ENCODE measurements at places on chromosomes 2 and 18. TPM values are rescaled to one million over a fixed set of nuclear protein-coding genes. Genes with fewer than 3 reads are reported as not detected.

Gene NOSTRIN
- total RNA-seq, result not detected

Gene CDH20
- total RNA-seq, result not detected

DNA sequence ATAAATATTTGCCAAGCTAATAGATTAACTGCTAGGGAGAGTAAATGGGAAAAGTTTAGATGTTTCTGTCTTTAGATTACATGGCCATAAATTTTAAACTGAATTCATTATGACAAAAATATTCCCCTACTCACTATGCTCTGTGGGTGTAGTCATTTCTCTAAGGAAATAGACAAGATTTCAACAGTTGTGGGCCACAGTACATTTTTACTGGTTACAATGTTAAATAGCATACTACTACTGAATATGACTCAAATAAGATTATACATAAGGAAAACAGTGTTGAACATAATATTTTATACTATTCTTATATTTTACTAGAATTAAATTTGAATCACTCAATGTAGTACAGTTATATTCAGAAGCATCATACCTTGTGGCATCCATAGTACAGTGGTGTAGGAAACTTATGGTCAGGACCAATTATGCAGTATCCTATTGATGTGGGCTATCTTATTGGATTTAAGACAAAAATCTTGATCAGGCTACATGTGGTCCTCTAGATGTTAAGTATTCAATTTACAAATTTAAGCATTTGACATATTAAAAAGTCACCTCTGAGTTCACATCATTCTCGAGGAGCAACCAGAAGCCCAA, 33.0 kb downstream of the RPRD1A start:
- H3K4me3 ChIP-seq, result no peak overlapping the region
- no peaks in the 10 kb centered on the region for H3K27me3 ChIP-seq
- peaks cover under 1% of the 10 kb centered on the region for H3K36me3 ChIP-seq
- no peak overlapping the region for H3K27ac ChIP-seq
- DNase-seq, result no peak

DNA sequence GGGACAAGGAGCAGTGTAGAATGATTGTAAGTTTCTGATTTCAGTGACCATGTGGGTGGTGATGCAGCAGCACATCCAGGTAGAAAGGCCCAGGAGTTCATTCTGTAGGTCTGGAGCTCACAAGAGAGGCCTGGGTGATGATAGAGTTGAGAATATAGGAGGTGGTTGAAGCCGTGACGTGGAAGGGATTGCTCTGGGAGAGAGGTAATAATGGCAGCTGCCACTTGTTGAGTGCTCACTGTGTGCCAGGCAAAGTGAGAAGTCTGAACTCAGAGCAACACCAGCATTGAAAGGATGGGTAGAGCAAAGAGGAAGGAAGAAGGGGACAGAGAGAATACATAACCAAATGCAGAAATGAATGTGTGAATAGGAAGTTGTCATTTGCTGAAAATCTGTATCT, 3.3 kb downstream of the TTLL4 start:
- no peaks in the 10 kb centered on the region for H3K36me3 ChIP-seq
- H3K27ac ChIP-seq, result no peak overlapping the region
- no peak overlapping the region for H3K4me3 ChIP-seq
- H3K4me1 ChIP-seq, result peaks cover 4% of the 10 kb centered on the region
- DNase-seq, result no peak

GRCh38 chr2:64825831-64826491, 163.2 kb upstream of the SLC1A4 start:
- H3K4me3 ChIP-seq, result no peak overlapping the region
- H3K27ac ChIP-seq, result no peak overlapping the region
- no peaks in the 10 kb centered on the region for H3K27me3 ChIP-seq

DNA sequence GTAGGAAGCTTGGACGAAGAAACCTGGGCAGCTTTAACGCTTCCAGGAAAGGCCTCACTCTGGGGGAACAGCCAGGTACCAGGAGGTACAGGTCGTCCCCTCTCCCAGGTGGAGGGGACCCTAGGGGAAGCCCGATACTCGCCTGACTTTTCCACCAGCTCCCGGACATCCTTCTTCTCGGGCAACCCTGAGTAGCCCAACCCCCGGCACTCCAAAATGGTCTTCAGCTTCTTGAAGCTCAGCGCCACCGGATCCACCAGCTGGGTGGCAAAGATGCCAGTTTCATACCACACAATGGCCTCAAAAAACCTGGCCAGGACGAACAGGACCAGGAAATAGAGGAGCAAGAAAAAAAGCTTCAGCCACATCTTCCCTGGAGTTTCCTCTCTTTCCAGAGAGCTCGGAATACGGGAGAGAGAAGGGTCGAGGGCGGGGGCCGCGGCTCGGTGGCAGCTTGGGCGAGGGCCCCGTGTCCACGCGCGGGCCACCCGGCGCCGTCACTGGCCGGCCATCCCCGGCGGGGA, 1.1 kb downstream of the RNF103 start:
- H3K4me3 ChIP-seq, result peak overlapping the region; percentile 69
- H3K27ac ChIP-seq, result peak overlapping the region; percentile 78
- peak; percentile 28 for DNase-seq
- peaks cover 2% of the 10 kb centered on the region for H3K36me3 ChIP-seq

DNA sequence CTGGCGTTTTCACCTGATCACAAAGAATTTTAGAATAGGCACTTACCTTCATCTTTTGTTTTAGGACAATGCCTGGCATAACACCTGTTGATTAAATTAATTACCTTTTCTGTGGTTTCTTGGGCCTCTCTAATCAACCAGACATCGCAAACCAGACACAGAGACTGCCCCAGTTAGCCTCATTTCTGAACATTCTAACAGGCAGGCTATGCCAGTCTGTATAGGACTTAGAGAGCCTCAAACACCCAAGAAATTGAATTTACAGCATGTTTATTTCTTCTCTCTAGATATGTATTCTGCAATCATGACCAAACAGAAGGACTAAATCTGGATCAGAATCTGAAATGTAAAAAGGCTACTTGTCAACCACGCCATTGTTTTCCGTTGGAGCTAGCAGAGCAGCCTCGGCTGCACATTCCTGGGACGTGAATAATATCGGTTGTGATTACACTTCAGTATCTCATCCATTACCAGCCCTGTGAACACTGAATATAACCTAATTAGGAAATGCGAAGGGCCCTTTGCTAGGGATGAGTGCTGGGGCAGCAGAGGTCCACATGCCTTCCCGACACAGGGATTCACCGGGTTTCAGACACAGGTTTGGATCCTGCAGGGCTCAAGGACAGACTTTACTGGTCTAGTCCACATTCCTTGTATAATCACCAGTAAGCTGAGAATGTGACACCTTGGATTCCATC, 17.5 kb upstream of the CDC42EP3 start:
- H3K27ac ChIP-seq, result peak overlapping the region; percentile 67
- H3K4me3 ChIP-seq, result no peak overlapping the region
- H3K4me1 ChIP-seq, result peaks cover 14% of the 10 kb centered on the region
- no peaks in the 10 kb centered on the region for H3K27me3 ChIP-seq
- H3K36me3 ChIP-seq, result no peaks in the 10 kb centered on the region
- DNase-seq, result peak; percentile 94

- H3K4me3 ChIP-seq, result no peak overlapping the region
- H3K27me3 ChIP-seq, result no peaks in the 10 kb centered on the region
- H3K36me3 ChIP-seq, result no peaks in the 10 kb centered on the region
- peak; percentile 21 for DNase-seq
- H3K4me1 ChIP-seq, result no peaks in the 10 kb centered on the region
These were observed 341.8 kb downstream of the ALK start for GRCh38 chr2:29579495-29580169.

DNA sequence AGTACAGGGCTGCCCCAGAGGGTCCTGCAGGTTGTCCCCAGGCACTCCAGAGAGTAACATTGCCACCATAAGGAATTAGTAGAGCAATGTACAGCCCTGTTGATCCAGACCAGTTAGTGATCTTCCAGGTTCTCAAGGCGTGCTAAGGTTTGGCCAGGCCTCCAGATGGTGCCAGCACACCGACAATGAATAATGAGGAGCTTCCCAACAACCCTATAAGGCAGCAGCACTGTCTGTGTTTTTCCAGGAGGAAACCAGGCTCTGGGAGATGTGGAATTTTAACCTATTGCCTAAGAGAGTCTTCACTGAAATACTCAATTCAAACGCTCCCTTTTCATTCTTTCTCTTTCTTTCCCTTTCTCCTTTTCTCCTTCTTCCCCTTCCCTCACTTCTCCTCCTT, 122.1 kb downstream of the MGAT5 start:
- H3K4me3 ChIP-seq, result no peak overlapping the region
- H3K4me1 ChIP-seq, result peaks cover 26% of the 10 kb centered on the region
- H3K27ac ChIP-seq, result no peak overlapping the region
- no peaks in the 10 kb centered on the region for H3K27me3 ChIP-seq
- DNase-seq, result peak; percentile 78
- H3K36me3 ChIP-seq, result peaks cover 2% of the 10 kb centered on the region

Gene ESPNL
- total RNA-seq, result 1.3 TPM

GRCh38 chr2:182915369-182916326, 49.2 kb upstream of the FRZB start:
- no peaks in the 10 kb centered on the region for H3K27me3 ChIP-seq
- peak overlapping the region; percentile 14 for H3K27ac ChIP-seq
- peaks cover 3% of the 10 kb centered on the region for H3K4me1 ChIP-seq
- peak; percentile 79 for DNase-seq

- no peaks in the 10 kb centered on the region for H3K36me3 ChIP-seq
- H3K27me3 ChIP-seq, result no peaks in the 10 kb centered on the region
- DNase-seq, result no peak
- peak overlapping the region; percentile 83 for H3K27ac ChIP-seq
These were observed 288 bp upstream of the RDH14 start for GRCh38 chr2:18560797-18561085.

Gene TTN
- 0.33 TPM for total RNA-seq

- DNase-seq, result no peak
- no peaks in the 10 kb centered on the region for H3K27me3 ChIP-seq
These were observed 18.0 kb downstream of the DGUOK start for GRCh38 chr2:73944714-73945113.

GRCh38 chr2:96737831-96738230, 2.0 kb downstream of the LMAN2L start:
- H3K4me1 ChIP-seq, result peaks cover 2% of the 10 kb centered on the region
- no peak overlapping the region for H3K27ac ChIP-seq
- H3K27me3 ChIP-seq, result no peaks in the 10 kb centered on the region
- H3K36me3 ChIP-seq, result peaks cover 3% of the 10 kb centered on the region
- no peak overlapping the region for H3K4me3 ChIP-seq

Gene NEB
- total RNA-seq, result 0.26 TPM

DNA sequence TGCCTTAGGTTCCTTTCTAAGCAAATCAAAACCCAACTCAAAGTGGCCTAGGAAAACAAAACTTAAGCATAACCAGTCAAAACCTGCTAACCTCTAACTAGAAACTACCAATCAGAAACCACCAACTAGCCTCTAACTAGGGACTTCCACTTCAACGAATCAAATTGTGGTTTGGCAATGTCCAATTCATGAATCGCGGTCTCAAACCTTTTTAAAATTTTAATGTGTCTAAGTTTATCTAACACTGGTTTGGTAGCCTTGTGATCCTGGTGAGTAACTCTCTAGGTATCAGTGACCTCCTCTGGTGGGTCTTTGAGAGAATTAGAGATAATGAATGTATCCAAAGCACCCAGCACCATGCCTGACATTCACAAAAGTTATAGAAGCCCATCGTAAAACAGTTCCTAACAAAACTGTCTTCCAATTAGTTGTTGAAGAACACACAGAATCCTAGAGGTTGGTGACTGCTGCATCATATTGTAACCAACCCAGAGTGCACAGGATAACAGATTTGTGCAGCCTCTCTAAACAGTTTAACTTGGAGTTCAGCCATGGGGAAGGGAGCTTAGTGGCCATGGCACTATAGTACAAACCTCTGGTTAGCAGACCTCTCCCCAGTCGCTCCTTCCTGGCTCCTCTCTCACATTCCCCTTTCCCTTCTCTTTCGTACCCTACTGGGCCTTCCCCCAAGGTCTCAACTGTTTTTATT, 45.2 kb upstream of the B3GNT2 start:
- H3K4me3 ChIP-seq, result no peak overlapping the region
- no peak overlapping the region for H3K27ac ChIP-seq
- H3K36me3 ChIP-seq, result no peaks in the 10 kb centered on the region
- H3K4me1 ChIP-seq, result no peaks in the 10 kb centered on the region
- no peak for DNase-seq

Gene CREG2
- under 0.01 TPM for total RNA-seq

Gene ZNG1B
- 36.8 TPM for total RNA-seq

GRCh38 chr18:49835405-49835804, 22.1 kb upstream of the ACAA2 start:
- H3K36me3 ChIP-seq, result no peaks in the 10 kb centered on the region
- no peak overlapping the region for H3K4me3 ChIP-seq
- no peaks in the 10 kb centered on the region for H3K27me3 ChIP-seq
- H3K27ac ChIP-seq, result no peak overlapping the region

- H3K36me3 ChIP-seq, result no peaks in the 10 kb centered on the region
- DNase-seq, result no peak
- no peak overlapping the region for H3K27ac ChIP-seq
- H3K4me3 ChIP-seq, result no peak overlapping the region
- H3K27me3 ChIP-seq, result no peaks in the 10 kb centered on the region
- H3K4me1 ChIP-seq, result no peaks in the 10 kb centered on the region
These were observed 111.2 kb downstream of the TPGS2 start for GRCh38 chr18:36717422-36718110.

Gene ZNF521
- 23.6 TPM for total RNA-seq

Gene HOXD8
- not detected for total RNA-seq

DNA sequence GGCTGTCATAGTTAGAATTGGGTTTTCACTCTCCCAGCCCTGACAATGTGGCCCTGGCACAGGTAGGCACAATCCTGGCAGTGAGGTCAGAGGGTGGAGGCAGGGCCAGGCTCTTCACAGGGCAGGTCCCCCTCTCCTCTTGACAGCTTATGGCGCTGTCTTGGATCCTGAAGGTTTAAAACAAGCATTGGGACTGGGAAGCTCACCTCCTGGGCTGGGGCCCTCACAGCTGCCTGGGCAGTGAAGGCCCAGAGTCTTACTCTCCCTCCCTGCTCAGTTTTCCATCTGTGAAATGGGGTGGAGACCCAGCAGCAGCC, 23.3 kb downstream of the LBH start:
- H3K4me1 ChIP-seq, result peaks cover 20% of the 10 kb centered on the region
- peaks cover 19% of the 10 kb centered on the region for H3K36me3 ChIP-seq
- no peak overlapping the region for H3K27ac ChIP-seq
- DNase-seq, result no peak
- no peak overlapping the region for H3K4me3 ChIP-seq
- no peaks in the 10 kb centered on the region for H3K27me3 ChIP-seq

DNA sequence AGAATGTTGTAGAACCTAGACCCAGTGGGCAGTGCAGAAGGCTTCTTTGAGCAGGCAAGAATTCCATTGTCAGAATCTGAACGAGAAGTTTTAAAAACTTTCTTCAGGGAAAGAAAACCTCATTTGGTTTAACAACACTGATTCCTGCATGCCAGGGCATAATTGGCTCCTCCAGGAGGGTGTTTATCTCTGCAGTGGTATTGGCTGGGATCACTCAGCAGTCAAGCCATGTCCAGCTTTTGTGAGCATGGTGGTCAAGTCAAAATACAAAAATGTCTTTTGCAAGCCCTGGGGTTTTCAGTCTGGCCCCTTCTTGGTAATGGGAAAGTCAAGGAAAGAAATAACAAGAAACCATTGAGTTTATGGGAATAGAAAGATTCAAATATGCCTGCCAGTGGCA, 28.3 kb downstream of the FHOD3 start:
- no peaks in the 10 kb centered on the region for H3K27me3 ChIP-seq
- H3K4me3 ChIP-seq, result no peak overlapping the region
- H3K4me1 ChIP-seq, result no peaks in the 10 kb centered on the region
- H3K36me3 ChIP-seq, result no peaks in the 10 kb centered on the region
- no peak for DNase-seq

Gene MALL
- 3.1 TPM for total RNA-seq

- no peak overlapping the region for H3K4me3 ChIP-seq
- no peaks in the 10 kb centered on the region for H3K4me1 ChIP-seq
- H3K27me3 ChIP-seq, result no peaks in the 10 kb centered on the region
- DNase-seq, result no peak
These were observed 551.7 kb downstream of the LRP1B start for GRCh38 chr2:141579071-141579470.
